ENCODE measurements at places on chromosomes 13 and 19.

- DNase-seq, result no peak
Measured at GRCh38 chr13:112616586-112617362, 28.8 kb upstream of the TUBGCP3 start.

GRCh38 chr13:113554333-113554700, 30.2 kb upstream of the TFDP1 start:
- DNase-seq, result no peak

DNA sequence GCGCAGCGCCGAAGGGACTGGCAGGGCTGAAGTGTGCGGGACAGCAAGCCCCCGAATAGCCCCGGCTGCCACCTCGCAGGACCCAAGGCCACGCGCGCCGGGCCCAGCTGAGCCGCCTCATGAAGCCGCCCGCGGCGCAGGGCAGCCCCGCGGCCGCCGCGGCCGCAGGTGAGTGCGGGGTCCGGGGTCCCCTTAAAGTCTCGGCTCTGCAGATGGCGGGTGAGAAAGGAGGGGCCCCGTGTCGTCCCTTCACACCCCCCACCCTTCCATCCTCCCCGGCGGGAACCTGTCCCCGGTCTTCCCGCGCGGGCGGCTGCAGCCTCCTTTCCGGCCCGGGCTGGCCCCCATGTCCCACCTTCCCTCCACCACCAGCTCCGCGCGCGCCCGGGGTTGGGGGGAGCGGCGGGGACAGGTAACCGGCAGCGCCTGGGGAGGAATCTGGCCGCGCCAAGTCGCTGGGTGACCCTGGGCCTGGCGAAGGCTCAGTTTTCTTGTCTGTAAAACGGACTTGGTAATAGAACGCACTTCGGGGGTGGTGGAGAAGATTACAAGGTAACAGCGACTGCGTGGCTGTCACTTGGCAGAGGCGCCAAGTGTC, 338 bp downstream of the RGCC start:
- no peak for DNase-seq

- DNase-seq, result no peak
Measured at GRCh38 chr13:27549406-27549981, 70.8 kb downstream of the LNX2 start.

DNA sequence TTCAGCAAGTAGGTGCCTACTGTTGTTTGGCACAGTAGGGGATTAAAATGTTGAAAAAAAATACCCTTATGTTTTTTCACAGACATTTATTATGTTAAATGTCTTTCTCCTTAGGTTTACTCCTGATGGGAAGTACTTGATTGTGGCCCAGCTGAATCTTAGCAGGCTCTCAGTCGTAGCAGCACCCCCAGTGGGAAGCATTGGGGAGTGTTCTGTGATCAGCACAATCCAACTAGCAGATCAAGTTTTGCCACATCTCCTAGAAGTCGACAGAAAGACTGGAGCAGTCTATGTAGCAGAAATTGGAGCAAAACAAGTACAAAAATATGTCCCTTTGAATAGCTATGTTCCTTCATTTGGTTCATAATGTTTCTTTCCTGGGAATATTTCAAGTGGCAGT, 9.3 kb downstream of the NHLRC3 start:
- no peak for DNase-seq

DNA sequence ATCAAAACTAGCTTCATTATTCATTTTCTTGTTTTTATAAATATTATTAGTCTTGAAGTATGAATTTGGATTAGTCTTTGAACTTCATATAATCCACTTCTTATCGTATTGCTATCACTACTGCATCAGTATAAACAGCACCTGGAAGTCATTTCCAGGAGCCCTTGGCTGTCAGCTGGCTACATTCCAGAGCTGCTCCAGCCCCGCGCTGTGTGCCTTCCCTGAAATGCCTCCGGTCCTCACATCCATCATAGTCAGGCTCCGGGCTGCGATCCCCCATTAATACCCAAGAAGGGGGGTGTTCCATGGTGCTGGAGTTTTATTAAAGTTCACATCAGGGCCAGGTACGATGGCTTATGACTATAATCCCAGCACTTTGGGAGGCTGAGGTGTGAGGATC, 124.3 kb upstream of the GJB6 start:
- no peak for DNase-seq
